Cardiac atrium fibroblast (primary cell): ENCODE measurements at places on chromosomes 4 and X. TPM values are rescaled to one million over a fixed set of nuclear protein-coding genes. Genes with fewer than 3 reads are reported as not detected.

The GAGE12F gene
- not detected in 2 replicates for total RNA-seq

The NKAP gene
- total RNA-seq: 2.2 and 6.5 TPM in 2 replicates

The HS3ST1 gene
- total RNA-seq: 1.5 and 1.8 TPM in 2 replicates

The CDX4 gene
- total RNA-seq: not detected in 2 replicates

The FRMPD4 gene
- 3.7 and 5.2 TPM in 2 replicates for total RNA-seq

The FAM9C gene
- total RNA-seq: not detected in 2 replicates

The S100G gene
- not detected in 2 replicates for total RNA-seq

The SMR3B gene
- not detected in 2 replicates for total RNA-seq

The UGT2B10 gene
- total RNA-seq: not detected in 2 replicates

The GAGE13 gene
- total RNA-seq: not detected in 2 replicates

The MGST2 gene
- 14.3 and 16.1 TPM in 2 replicates for total RNA-seq

The POLA1 gene
- total RNA-seq: 4.9 and 7.0 TPM in 2 replicates

The MAGEA1 gene
- not detected in 2 replicates for total RNA-seq

The TBC1D25 gene
- total RNA-seq: 7.4 and 7.8 TPM in 2 replicates
